ENCODE measurements at places on chromosomes 11 and 22.

DNA sequence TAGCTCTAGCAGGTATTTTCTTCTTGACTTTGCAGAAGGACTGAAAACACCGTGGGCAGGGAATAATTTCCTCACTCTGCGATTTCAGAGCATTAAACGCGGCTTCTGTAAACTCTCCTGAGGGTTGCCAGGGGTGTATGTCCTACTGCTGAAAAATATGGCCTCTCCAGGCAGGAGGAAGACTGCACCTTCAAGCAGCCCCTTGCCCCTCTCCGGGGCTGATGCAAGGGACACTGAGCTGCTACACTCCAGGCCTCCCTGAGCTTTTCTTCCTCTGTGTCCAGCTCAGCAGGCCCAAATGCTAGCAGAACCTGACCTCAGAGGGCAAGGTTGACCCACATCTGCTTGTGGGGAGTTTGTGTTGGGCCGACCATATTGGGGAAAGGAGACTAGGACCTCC is 2.2 kb downstream of the CD6 start:
- no peak for DNase-seq

GRCh38 chr11:74520927-74521665 is 27.6 kb upstream of the LIPT2 start:
- no peak for DNase-seq

DNA sequence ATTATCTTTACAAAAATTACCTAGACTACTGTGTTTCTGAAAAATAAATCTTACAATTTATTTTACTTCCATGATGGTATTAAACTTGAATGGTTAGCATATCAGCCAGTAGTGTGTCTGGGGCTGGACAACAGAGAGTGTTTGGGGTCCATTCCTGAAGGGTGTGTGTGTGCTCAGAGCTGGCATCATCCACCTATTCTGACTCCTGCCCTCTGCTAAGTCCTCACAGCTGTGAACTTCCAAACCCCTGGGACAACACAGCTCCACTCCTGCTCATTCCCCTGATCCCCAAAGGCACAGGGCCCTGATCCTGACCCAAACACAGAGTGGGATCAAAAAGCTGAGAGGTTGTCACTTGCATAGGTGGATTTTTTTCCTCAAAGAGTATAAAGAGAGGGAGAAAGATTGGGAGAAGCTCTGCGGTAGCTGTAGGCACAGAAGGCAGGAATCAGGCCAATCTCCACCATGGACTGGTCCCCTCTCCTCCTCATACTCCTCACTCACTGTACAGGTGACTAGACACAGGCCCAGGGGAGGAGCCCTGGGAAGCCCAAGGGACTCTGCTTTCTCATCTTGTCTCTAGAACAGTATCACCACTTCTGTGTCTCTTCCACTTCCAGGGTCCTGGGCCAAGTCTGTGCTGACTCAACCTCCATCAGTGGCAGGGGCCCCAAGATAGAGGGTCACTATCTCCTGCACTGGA is 55.7 kb upstream of the TOP3B start:
- DNase-seq, result no peak

DNA sequence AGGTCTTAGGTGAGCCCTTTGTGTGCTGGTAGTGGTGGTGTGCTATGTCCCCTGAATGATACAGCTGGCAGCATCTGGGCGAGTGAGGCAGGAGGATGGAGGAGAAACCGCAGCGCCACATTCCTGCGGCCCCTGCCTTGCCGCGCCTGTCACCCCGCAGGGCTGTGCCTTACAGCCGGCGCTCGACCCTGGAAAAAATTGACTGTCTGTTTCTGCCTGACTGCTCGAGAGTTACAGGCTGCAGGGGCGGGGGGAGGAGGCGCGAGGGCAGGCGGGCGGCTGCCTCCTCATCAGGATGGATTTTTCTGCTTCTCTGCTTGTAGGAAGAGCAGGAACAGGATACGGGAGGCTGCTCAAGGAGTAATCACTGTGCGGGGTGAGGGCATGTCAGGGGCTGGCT is 443.4 kb downstream of the MIAT start:
- DNase-seq, result no peak

DNA sequence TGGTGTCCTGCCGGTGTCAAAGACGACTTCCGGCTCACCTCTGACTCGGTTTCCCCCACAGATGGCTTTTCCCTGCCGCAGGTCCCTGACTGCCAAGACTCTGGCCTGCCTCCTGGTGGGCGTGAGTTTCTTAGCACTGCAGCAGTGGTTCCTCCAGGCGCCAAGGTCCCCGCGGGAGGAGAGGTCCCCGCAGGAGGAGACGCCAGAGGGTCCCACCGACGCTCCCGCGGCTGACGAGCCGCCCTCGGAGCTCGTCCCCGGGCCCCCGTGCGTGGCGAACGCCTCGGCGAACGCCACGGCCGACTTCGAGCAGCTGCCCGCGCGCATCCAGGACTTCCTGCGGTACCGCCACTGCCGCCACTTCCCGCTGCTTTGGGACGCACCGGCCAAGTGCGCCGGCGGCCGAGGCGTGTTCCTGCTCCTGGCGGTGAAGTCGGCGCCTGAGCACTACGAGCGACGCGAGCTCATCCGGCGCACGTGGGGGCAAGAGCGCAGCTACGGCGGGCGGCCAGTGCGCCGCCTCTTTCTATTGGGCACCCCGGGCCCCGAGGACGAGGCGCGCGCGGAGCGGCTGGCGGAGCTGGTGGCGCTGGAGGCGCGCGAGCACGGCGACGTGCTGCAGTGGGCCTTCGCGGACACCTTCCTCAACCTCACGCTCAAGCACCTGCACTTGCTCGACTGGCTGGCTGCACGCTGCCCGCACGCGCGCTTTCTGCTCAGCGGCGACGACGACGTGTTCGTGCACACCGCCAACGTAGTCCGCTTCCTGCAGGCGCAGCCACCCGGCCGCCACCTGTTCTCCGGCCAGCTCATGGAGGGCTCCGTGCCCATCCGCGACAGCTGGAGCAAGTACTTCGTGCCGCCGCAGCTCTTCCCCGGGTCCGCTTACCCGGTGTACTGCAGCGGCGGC is 5.5 kb downstream of the B3GNT6 start:
- no peak for DNase-seq

DNA sequence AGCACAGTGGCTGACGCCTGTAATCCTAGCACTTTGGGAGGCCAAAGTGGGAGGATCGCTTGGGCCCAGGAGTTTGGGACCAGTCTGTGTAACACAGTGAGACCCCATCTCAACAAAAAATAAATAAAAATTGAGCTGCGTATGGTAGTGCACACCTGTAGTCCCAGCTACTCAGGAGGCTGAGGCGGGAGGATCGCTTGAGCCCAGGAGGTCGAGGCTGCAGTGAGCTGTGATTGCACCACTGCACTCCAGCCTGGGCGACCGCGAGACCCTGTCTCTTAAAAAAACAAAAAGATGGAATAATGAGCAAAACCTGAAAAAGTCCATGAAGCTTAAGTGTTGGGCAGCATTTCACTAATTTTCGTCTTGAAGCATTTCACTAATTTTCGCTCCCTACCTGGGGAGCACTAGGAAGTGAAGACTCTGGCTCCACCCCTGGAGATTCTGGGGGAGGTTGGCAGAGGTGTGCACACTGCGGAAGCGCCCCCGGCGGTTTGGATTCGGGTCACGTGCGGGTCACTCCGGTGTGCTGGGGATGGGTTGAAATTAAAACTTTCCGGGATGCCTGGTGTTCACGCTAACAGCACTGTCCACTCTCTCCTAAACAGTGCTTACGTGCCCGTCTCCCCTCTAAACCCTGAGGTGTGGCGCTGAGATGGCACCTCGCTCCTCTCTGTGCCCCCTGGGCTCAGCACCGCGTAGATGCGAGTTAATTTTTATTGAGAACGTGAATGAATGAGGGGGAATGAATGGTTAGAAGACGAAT is 906 bp upstream of the NAA40 start:
- DNase-seq, result no peak

DNA sequence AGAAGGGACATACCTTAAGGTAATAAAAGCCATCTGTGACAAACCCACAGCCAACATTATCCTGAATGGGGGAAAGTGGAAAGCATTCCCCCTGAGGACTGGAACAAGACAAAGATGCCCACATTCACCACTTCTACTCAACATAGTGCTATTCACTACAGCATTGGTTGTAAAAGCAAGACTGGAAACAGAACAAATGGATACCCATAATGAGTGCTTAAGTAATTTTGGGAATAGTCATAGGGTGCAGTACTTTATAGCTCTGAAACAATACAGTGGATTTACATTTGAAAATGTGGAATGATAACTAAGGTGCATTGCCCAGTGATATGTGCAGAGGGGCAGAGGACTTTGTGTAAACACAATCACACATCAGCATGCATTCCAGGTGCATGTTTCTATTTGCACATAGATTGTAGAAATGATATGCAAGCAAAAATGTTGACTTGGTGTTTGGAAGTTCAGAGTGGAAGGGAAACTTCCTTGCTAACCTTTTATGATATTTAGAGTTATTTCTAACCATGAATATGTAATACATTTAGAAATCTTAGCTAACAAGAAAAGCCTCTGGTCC is 112.3 kb downstream of the IGLL1 start:
- DNase-seq, result no peak

- DNase-seq, result no peak
Observed at GRCh38 chr11:125357551-125357950, 138.5 kb downstream of the FEZ1 start.

- no peak for DNase-seq
Observed at GRCh38 chr11:124610295-124610694, 933 bp upstream of the PANX3 start.

DNA sequence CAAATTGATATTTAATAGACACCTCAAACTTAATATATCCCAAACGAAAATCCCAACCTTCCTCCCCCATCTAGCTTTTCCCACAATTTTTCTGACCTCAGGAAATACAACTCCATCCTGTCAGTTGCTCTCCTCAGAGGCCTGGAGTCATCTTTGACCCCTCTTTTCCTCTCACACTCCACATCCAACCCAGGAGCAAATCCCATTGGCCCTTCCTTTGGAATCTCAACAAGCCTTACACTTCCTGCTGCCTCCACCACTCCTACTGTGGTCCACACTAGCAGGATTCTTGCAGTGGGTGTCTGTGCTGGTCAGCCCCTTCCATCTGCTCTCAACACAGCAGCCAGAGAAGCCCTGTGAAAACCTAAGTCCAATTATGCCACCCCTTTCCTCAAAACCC is 39.3 kb upstream of the RFPL3 start:
- DNase-seq, result no peak
